SJCRH30 (cell line): ENCODE measurements at places on chromosomes 6 and 20.

- DNase-seq: no peak
Measured at GRCh38 chr6:143564484-143565017, 53.0 kb upstream of the FUCA2 start.

DNA sequence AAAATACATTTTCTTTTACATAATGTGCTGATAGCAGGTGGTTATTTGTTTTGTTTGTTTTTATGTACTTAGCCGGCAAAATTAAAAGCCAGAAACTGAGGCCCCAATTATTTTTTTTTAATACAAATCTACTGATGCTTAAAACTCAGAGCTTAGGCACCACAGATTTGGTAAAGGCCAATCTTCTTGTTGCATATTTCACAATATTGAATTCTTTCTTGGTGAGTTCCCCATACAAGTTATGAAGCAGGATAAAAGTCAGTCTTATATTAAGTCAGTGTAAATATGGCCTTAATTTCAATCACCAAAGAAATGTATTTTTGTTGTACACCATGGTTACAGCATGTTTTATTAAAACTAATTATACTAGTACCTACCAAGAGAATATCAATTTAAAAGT lies 16.3 kb upstream of the ZDHHC14 start:
- DNase-seq: no peak

DNA sequence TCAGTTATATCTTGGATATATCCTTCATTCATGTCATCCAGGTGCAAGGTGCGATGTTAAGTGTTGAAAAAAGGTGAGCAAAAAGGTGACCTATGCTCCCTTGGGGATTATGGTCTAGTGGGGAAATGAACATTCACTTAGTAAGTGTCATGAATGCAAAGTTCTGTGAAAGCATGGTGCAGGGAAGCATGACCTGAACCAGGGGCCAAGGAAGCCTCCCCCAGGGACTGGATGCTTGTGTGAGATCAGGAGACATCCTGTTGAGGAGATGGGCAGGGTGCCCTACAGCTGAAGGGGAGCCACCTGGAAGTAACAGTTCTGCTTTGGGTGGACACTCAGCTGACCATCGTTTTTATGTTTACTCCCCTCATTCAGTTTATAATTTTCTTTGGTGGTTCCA lies 179.5 kb downstream of the SYNDIG1 start:
- DNase-seq: no peak

- no peak for DNase-seq
Measured at GRCh38 chr6:24927277-24927955, 8.3 kb downstream of the RIPOR2 start.

- no peak for DNase-seq
Measured at GRCh38 chr6:15534974-15535373, 127.9 kb downstream of the DTNBP1 start.
